Left lung (tissue), 14 donors: ENCODE measurements at places on chromosomes 1 and 21. TPM values are rescaled to one million over a fixed set of nuclear protein-coding genes. Genes with fewer than 3 reads are reported as not detected.
A peak's percentile ranks its signal among the peaks of the same experiment; 100 is the strongest.

DNA sequence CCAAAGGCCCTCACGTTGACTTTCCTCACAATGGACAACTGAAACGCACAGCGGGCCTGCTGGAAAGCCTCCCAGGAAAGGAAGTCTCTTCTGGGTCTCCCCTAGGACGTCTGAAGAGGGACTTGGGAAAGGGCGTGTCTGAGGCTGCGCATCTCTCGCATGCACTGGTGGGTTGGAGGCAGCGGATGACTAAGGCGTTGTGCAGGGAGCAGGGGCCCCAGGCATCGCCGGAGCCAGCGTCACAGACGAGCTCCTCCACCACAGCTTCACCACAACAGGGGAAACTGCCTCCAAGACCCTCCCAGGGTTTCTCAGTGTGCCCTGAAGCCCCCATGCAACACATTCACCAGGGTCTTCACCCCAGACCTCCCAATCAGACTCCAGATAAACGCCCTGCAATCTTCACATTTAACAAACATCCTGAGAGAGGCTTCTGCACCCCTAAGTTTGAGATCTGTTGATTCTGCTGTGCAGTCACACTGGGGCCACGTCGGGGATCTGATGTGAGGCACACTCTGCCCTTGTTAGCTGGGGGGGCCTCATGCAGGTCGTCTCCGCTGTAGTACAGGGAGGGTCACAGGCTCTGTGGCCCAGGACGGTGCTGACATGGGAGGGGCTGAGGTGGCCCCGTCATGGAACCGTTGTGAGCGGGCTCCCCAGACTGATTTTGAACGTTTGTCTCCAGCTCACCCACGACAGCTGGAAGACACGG, 7.0 kb upstream of the TFF1 start:
- H3K4me3 ChIP-seq = no peak overlapping the region
- H3K4me1 ChIP-seq = no peaks in the 10 kb centered on the region
- no peak overlapping the region for H3K27ac ChIP-seq

- H3K36me3 ChIP-seq = no peaks in the 10 kb centered on the region
- H3K4me3 ChIP-seq = no peak overlapping the region
- H3K27ac ChIP-seq = peak overlapping the region; percentile 53
- no peaks in the 10 kb centered on the region for H3K27me3 ChIP-seq
- DNase-seq = no peak
Observed at GRCh38 chr1:10674700-10675609, 121.5 kb downstream of the CASZ1 start.

Gene OLIG1
- 1.6 TPM for total RNA-seq

- no peaks in the 10 kb centered on the region for H3K4me1 ChIP-seq
- H3K27ac ChIP-seq = no peak overlapping the region
- H3K4me3 ChIP-seq = no peak overlapping the region
- H3K27me3 ChIP-seq = no peaks in the 10 kb centered on the region
Observed at GRCh38 chr1:60402216-60402615, 328.6 kb upstream of the C1orf87 start.

DNA sequence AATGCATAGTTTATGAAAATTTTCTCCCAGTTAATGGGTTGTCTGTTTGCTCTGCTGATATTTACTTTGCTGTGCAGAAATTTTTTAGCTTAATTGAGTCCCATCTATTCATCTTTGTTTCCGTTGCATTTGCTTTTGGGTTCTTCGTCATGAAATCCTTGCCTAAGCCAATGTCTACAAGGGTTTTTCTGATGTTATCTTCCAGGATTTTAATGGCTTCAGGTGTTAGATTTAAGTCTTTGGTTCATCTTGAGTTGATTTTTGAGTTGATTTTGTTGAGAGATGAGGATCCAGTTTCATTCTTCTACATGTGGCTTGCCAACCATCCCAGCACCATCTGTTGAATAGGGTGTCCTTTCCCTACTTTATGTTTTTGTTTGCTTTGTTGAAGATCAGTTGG, 85.2 kb downstream of the DRAM2 start:
- H3K4me3 ChIP-seq = no peak overlapping the region
- no peak for DNase-seq
- H3K36me3 ChIP-seq = no peaks in the 10 kb centered on the region
- no peaks in the 10 kb centered on the region for H3K4me1 ChIP-seq

DNA sequence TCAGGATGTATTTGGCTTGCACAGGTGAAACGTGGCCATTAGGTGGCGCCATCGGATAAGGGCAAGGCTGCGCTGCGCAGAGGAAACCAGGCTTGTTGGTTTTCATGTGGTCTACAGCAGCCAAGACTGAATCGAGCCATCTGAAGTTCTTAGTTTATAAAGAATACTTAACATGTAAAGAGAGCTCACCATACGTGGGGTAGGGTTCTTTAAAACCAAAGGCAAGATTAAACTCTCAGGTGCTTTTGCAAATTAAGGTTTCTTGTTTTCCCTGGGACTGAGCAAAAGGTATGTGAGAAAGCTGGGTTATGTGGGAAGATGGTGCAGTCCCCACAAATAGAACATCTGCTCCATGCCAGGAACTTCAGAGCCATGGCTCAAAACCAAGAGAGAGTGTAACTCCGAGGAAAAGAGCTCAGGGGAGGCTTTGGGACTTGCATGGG, 9.3 kb downstream of the MASP2 start:
- no peaks in the 10 kb centered on the region for H3K36me3 ChIP-seq
- no peaks in the 10 kb centered on the region for H3K27me3 ChIP-seq
- peaks cover 4% of the 10 kb centered on the region for H3K4me1 ChIP-seq
- H3K4me3 ChIP-seq = no peak overlapping the region
- no peak overlapping the region for H3K27ac ChIP-seq

DNA sequence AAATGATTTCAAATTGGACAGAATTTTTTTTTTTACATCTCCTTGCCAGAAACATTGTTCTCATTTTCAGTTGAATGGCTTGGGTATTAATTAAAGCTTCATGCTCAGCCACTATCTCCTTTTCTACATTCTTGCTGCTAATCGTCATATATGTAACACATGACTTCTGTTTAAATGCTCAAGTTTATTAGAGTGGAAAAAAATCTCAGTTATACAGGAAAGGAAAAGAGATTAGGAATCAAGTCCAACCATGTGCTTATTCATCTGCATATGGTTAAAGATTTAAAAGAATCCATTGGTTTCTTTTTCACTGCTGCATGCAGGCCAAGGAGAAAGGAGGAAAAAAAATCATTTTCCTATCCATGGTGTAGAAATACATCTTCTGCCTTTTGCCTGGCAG, 47.3 kb upstream of the CNN3 start:
- peaks cover 9% of the 10 kb centered on the region for H3K4me1 ChIP-seq
- H3K36me3 ChIP-seq = no peaks in the 10 kb centered on the region
- H3K4me3 ChIP-seq = no peak overlapping the region

Gene LIN28A
- total RNA-seq = not detected

GRCh38 chr1:22502202-22502601, 50.6 kb downstream of the ZBTB40 start:
- peaks cover 16% of the 10 kb centered on the region for H3K4me1 ChIP-seq
- H3K27me3 ChIP-seq = no peaks in the 10 kb centered on the region
- no peak overlapping the region for H3K4me3 ChIP-seq
- no peaks in the 10 kb centered on the region for H3K36me3 ChIP-seq
- DNase-seq = no peak
- H3K27ac ChIP-seq = no peak overlapping the region

Gene TIAM1
- total RNA-seq = 12.5 TPM

Gene LRRC3
- total RNA-seq = 5.7 TPM

DNA sequence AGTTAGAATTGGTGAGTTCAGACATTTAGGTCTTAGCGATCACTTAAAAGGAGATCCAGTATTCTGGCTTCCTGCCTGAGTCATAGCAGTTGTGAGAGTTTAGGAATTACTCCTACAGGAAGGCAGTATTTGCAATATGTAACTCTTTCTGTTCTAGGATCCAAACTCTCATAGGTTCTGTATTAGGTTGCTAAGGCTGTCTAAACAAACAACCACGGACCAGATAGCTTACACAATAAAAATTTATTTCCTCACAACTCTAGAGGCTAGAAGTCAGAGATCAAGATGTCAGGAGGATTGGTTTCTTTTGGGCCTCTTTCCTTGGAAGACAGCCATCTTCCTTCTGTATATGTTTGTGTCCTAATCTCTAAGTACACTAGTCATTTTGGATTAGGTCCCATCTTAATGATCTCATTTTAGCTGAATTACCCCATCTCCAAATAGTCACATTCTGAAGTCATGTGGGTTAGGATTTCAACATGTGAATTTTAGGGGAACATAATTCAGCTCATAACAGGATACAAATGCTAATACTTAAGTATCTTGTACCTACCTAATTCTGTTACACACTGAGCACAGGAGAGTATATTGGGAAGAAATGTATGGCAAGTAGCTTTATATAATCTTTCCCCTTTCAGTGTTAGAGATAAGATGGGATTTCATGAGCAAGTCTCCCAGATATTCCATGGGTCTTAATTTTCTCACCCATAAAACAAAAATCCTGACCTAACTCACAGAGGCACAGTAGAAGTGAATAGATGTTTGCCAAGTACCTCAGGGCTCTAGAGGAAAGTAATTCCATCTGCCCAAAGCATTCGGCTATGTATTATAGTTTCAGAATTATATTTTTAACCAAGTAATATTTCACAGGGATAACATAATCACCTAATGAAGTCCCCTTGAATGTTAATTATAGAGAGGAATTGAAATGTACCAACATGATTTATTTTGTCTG, 144.4 kb downstream of the PTBP2 start:
- H3K4me1 ChIP-seq = no peaks in the 10 kb centered on the region
- no peak for DNase-seq
- no peaks in the 10 kb centered on the region for H3K27me3 ChIP-seq
- H3K27ac ChIP-seq = peak overlapping the region; percentile 63
- no peaks in the 10 kb centered on the region for H3K36me3 ChIP-seq

- H3K4me3 ChIP-seq = no peak overlapping the region
- peak overlapping the region; percentile 29 for H3K27ac ChIP-seq
- peaks cover 10% of the 10 kb centered on the region for H3K4me1 ChIP-seq
- no peaks in the 10 kb centered on the region for H3K27me3 ChIP-seq
Observed at GRCh38 chr1:207848234-207848633, 62.7 kb downstream of the CD34 start.

- no peak overlapping the region for H3K27ac ChIP-seq
- no peaks in the 10 kb centered on the region for H3K36me3 ChIP-seq
- DNase-seq = no peak
Observed at GRCh38 chr1:83090195-83090594, 908.7 kb downstream of the TTLL7 start.

DNA sequence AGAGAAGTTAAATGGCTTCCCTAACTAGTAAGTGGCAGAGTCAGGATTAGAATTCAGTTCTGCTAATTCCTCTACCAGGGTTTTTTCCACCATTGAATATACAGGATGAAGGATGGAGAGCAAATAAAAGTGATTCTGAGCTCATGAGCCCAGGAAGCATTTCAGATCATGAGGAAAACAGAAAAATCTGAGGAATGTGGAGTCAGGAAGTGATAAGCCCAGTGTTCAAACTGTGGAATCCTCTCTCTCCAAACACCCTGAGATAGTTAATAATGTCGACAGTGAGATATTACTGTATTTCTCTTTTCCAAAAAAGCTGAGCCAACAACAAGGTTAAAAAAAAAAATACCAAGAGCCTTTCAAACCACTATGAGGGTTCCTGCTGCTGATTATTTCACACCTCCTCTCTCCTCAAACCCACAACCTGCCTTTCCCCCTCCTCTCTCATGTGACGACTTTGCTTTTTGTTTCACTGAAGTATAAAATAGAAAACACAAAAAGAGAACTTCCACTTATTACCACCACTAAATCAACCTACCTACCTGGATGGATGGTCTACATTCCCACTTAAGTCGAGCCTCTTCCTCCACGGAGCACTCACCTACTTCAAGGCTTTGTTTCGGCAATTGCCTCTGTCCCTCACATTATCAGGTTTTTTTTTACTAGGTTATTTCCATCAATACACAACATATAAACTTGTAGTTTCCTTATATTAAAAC, 8.9 kb downstream of the SLAMF1 start:
- peak overlapping the region; percentile 8 for H3K27ac ChIP-seq
- no peaks in the 10 kb centered on the region for H3K4me1 ChIP-seq
- H3K27me3 ChIP-seq = no peaks in the 10 kb centered on the region
- H3K36me3 ChIP-seq = no peaks in the 10 kb centered on the region
- no peak overlapping the region for H3K4me3 ChIP-seq

Gene TDRD10
- total RNA-seq = 5.0 TPM

- no peaks in the 10 kb centered on the region for H3K27me3 ChIP-seq
- H3K4me3 ChIP-seq = no peak overlapping the region
- H3K27ac ChIP-seq = no peak overlapping the region
- H3K4me1 ChIP-seq = peaks cover 7% of the 10 kb centered on the region
- DNase-seq = no peak
Observed at GRCh38 chr1:234475167-234475793, 3.7 kb downstream of the TARBP1 start.

- peak overlapping the region; percentile 99 for H3K27ac ChIP-seq
- H3K36me3 ChIP-seq = peaks cover 27% of the 10 kb centered on the region
- H3K4me1 ChIP-seq = peaks cover 87% of the 10 kb centered on the region
- H3K27me3 ChIP-seq = no peaks in the 10 kb centered on the region
- DNase-seq = no peak
Observed at GRCh38 chr1:228088586-228089498, 6.3 kb downstream of the ARF1 start.

DNA sequence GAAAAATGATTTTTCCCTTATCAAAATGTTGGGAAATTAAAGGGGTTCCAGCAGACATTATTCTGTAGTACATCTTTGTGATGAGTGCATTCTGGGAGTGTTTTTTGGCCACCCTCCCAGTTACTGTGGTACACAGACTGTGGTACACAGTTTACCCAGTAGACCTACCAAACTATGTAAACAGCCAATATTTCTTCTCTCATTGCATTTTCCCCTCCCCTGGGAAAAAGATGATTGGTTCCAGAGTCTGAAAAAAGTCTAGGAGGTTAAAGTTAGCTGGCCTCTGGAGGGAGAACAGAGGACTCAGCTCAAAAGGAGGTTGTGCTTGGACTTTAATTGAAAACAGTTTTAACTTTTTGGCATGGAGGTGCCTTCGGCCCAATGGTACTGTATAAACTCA, 42.5 kb downstream of the PGM1 start:
- no peaks in the 10 kb centered on the region for H3K36me3 ChIP-seq
- H3K4me3 ChIP-seq = no peak overlapping the region
- H3K27me3 ChIP-seq = no peaks in the 10 kb centered on the region
- H3K4me1 ChIP-seq = no peaks in the 10 kb centered on the region
- H3K27ac ChIP-seq = no peak overlapping the region

DNA sequence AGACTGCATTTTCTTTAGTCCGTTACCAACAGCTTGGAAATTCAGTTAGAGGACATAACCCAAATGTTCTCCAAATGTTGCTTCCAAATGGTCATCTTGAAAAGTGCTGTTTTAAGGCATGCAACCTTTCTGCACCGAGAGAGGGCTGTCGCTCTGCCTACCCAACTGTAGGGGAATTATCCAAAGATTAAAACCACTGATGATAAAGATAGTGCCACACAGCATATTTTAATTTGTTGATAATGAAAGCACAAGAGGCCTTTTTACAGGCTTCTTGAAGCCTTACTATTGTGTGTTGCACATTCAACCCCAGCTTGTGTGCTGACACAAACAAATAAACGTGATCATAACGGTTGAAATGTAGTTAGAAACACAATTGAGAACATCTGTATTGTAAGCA, 121.5 kb downstream of the LMO4 start:
- no peaks in the 10 kb centered on the region for H3K4me1 ChIP-seq
- DNase-seq = no peak
- no peak overlapping the region for H3K4me3 ChIP-seq
- no peak overlapping the region for H3K27ac ChIP-seq

GRCh38 chr1:155022136-155022926, 11.2 kb downstream of the DCST2 start:
- H3K36me3 ChIP-seq = no peaks in the 10 kb centered on the region
- no peak for DNase-seq
- H3K27me3 ChIP-seq = no peaks in the 10 kb centered on the region
- no peak overlapping the region for H3K4me3 ChIP-seq

- H3K4me3 ChIP-seq = no peak overlapping the region
- no peak for DNase-seq
- H3K36me3 ChIP-seq = no peaks in the 10 kb centered on the region
Observed at GRCh38 chr1:175839779-175840669, 96.6 kb upstream of the TNR start.
